ENCODE measurements at places on chromosomes 7 and 10. TPM values are rescaled to one million over a fixed set of nuclear protein-coding genes. Genes with fewer than 3 reads are reported as not detected.
A peak's percentile ranks its signal among the peaks of the same experiment; 100 is the strongest.

GRCh38 chr7:74023092-74023536 lies 4.9 kb upstream of the ELN start:
- no peaks in the 10 kb centered on the region for H3K36me3 ChIP-seq
- peak overlapping the region; percentile 45 for H3K27ac ChIP-seq
- H3K27me3 ChIP-seq: peaks cover 4% of the 10 kb centered on the region
- peaks cover 46% of the 10 kb centered on the region for H3K4me1 ChIP-seq
- H3K4me3 ChIP-seq: no peak overlapping the region
- DNase-seq: peak; percentile 89

DNA sequence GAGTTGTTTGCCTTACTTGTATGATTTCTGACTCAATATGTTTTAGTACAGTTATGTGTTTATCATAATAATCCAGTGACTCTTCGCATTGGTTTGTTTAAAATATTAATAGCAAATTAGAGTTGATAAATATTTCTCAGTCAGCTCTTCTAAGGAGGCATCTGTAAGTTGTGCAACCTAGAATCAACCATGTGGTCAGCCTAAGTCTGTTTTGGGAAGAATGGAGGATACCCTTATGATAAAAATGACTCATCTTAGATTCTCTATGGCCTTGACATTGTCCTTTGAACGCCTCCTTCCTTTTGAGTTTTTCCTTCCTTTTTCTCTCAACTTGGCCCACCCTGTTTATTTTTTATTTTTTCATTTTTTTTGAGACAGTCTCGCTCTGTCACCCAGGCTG lies 18.8 kb downstream of the DNAJC9 start:
- H3K4me1 ChIP-seq: no peaks in the 10 kb centered on the region
- no peak overlapping the region for H3K4me3 ChIP-seq
- H3K27me3 ChIP-seq: no peaks in the 10 kb centered on the region
- peaks cover 28% of the 10 kb centered on the region for H3K36me3 ChIP-seq
- H3K27ac ChIP-seq: no peak overlapping the region
- no peak for DNase-seq

- H3K27me3 ChIP-seq: no peaks in the 10 kb centered on the region
- no peaks in the 10 kb centered on the region for H3K36me3 ChIP-seq
- peaks cover 3% of the 10 kb centered on the region for H3K4me1 ChIP-seq
- H3K4me3 ChIP-seq: no peak overlapping the region
- DNase-seq: no peak
Observed at GRCh38 chr10:32878646-32879045, 79.4 kb downstream of the ITGB1 start.

GRCh38 chr10:48478980-48479811 lies 125.7 kb downstream of the ARHGAP22 start:
- no peaks in the 10 kb centered on the region for H3K27me3 ChIP-seq
- no peak overlapping the region for H3K4me3 ChIP-seq
- no peaks in the 10 kb centered on the region for H3K36me3 ChIP-seq
- no peak overlapping the region for H3K27ac ChIP-seq
- peaks cover 12% of the 10 kb centered on the region for H3K4me1 ChIP-seq
- peak; percentile 82 for DNase-seq

DNA sequence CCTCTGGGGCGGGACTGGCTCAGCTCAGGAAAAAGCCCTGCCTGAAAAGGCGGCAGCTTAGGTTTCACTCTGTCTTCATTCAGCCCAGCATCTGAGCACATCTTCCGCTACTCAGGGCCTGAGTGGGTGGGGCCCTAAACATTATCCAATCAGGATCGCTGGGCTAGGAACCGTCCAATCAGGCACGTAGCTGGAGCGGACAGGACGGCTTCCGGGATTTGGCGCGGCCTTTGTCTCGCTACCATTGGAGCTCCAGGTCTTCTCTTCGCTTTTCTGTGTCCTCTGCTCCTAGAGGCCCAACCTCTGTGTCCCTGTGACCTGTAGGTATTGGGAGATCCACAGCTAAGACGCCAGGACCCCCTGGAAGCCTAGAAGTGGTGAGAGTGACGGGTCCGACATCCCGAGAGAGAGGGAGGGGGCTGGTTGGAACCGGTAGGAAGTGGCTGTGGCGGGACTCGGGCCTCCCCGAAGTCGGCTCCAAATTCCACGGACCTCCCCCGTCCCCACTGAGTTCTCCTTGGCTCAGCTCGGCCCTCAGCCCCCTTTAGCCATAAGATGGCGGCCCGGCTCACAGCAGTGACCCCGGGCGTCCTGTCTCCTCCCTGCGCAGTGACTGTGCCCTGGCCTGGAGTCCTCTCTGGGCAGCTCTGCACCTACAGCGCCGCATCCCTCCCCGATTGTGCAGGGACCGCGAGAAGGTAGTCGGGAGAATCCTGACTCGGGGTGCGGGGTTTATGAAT lies 99.1 kb downstream of the ZNF680 start:
- no peak for DNase-seq
- no peak overlapping the region for H3K4me3 ChIP-seq
- H3K36me3 ChIP-seq: no peaks in the 10 kb centered on the region
- no peaks in the 10 kb centered on the region for H3K4me1 ChIP-seq
- H3K27ac ChIP-seq: no peak overlapping the region
- H3K27me3 ChIP-seq: no peaks in the 10 kb centered on the region

DNA sequence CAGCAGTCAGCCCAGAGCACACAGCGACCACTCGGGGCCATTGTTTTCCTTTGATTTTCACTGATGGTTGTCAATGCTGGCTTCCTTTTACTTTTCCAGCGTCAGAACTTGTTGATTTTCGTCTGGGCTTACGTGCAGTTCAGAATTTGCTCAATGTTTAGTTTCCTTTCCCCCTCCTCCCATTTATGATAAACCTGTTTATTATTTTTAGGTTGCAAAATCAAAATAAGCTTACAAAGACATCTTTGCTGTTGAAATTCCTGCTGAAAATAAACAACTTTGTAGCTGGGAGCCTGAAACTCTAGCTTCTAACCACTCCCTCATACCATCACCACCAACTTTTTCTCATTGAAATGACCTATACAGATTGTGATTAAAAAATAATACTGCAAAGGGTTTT lies 83.1 kb upstream of the LYZL1 start:
- H3K27ac ChIP-seq: no peak overlapping the region
- peaks cover 2% of the 10 kb centered on the region for H3K36me3 ChIP-seq
- no peak for DNase-seq

DNA sequence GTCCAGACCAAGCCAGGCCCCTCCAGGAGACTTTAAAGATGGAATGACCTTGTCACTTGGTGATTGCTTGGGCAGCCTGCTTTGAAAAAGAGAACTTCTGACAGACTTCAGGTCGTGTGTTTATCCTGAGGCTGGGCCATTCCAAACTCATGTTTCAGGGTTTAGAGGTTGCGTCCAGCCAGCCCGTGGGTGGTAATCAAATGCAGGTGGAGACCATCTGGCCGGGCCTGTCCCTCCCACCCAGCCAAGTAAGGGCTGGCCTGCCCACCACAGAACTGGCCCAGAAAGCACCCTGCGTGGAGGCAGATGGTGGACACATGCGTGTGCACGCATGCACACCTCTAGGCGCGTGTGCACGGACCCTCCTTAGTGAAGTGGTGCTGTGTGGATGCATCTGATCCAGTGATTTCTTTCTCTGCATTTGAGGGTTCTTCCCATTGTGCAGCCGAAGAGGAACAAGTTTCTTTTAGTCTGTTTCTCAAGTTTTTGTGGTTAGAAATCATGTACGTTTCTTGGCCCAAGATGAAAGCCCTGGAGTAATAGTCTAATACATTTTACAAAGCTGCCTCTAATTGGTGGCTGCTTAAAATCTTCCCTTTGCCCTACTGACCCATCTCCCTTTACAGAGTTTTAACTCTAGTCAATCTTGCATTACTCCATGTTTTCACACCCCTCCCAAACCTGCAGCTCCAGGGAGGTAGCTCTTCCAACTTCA lies 43.0 kb downstream of the SUFU start:
- peaks cover 7% of the 10 kb centered on the region for H3K4me1 ChIP-seq
- no peak overlapping the region for H3K27ac ChIP-seq
- no peaks in the 10 kb centered on the region for H3K27me3 ChIP-seq
- no peak for DNase-seq
- H3K4me3 ChIP-seq: no peak overlapping the region

- no peaks in the 10 kb centered on the region for H3K36me3 ChIP-seq
- no peak overlapping the region for H3K27ac ChIP-seq
- no peak overlapping the region for H3K4me3 ChIP-seq
- H3K4me1 ChIP-seq: no peaks in the 10 kb centered on the region
- no peaks in the 10 kb centered on the region for H3K27me3 ChIP-seq
Observed at GRCh38 chr10:85666987-85667386, 699.6 kb downstream of the GRID1 start.

DNA sequence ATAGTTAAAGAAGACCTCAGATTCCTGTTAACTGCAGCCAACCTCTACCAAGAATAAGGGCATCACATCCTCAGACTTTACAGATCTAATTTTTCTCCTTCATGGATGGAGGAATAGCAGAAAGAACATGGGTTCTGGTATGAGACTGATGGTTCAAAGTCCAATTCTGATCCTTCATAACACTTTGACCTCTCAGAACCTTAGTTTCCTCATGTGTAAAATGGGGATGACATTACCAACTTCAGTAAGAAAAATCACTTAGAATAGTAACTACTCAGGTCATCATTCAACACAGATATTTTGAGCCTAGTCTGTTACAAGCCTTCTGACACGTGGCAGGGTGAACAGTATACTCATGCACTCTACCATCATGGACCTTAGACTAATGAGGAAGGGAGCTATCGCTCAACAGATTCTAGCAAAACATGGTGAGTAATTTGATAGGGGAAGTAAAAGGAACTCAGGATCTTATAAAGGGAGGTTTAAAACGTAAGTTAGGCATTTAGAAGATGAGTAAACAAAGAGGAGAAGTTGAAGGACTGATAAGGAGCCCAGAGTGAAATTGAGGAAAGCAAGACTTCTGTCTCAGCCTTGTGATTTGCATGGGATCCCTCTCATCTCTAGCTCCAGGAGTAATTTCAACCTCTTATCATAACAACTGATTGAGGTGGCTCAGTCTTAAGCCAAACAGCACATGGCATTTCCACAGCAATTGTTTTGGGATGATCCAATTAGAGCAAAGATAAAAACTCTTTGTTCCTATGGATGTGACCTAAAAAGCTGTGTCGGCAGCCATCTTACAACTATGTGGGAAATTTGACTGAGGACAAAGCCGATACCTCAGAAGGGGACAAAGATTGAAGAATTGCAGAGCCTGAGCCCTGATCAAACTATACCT lies 69.2 kb upstream of the TCF7L2 start:
- H3K36me3 ChIP-seq: no peaks in the 10 kb centered on the region
- no peak overlapping the region for H3K27ac ChIP-seq
- no peak for DNase-seq
- no peak overlapping the region for H3K4me3 ChIP-seq

DNA sequence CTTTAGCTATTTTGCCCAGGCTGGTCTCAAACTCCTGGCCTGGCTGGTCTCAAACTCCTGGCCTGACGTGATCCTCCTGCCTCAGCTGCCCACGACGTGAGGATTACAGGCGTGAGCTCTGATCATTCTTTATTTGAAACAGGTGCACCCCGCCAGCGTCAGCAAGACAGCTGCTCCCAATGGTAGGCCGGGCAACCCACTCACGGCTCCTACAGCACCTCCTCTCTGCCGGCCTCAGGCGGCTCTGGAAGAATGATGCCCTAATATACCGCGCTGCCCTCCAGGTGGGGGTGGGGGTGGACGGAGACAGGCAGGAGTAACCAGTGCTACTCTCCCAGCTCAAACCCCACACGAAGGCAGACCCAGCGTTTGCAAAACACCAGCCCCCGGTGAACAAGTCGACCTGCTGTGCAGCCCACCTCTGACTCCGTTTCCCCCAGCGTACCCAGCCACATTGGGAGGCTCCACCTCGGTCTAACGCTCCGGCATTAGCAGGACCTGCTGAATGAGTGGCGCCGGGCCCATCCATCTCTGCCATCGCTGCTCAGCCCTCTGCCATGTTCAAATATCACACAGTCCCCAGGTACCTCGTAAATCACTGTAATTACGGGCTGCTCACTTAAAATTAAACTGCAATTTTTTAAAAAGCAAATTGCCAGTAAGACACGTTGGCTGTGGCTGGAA lies 148.6 kb downstream of the ELFN1 start:
- H3K4me3 ChIP-seq: no peak overlapping the region
- H3K4me1 ChIP-seq: peaks cover 9% of the 10 kb centered on the region
- no peaks in the 10 kb centered on the region for H3K36me3 ChIP-seq
- peak; percentile 77 for DNase-seq
- H3K27ac ChIP-seq: no peak overlapping the region

- H3K36me3 ChIP-seq: peaks cover 50% of the 10 kb centered on the region
- peaks cover 26% of the 10 kb centered on the region for H3K4me1 ChIP-seq
- H3K4me3 ChIP-seq: no peak overlapping the region
- DNase-seq: no peak
- H3K27ac ChIP-seq: peak overlapping the region; percentile 57
- no peaks in the 10 kb centered on the region for H3K27me3 ChIP-seq
Observed at GRCh38 chr10:28054228-28054860, 55.5 kb upstream of the ODAD2 start.

DNA sequence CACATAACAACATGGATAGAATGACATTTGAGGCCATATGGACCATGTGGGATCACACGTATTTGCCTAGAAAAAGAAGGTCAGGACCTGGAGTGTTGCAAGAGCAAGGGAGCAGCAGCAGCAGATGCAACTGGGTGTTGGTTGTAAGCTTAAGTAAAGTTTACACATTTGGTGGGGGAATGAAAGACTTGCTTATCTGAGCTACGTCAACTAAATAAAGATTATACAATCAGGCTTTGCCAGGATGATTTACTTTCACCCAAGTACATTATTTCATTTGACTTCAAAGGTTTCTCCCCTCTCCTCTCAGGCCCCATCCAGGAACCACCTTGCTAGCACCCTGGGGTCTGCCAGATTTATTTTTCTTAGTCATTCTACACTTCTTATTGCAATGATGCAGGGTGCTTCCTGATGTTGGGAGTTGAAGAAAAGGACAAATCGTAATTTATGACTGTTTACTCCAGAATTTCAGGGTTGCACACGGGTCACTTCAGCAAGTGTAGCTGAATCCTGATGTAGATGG lies 591.9 kb upstream of the IGFBP3 start:
- no peak overlapping the region for H3K4me3 ChIP-seq
- no peaks in the 10 kb centered on the region for H3K27me3 ChIP-seq
- no peak overlapping the region for H3K27ac ChIP-seq
- no peaks in the 10 kb centered on the region for H3K36me3 ChIP-seq
- no peaks in the 10 kb centered on the region for H3K4me1 ChIP-seq

DNA sequence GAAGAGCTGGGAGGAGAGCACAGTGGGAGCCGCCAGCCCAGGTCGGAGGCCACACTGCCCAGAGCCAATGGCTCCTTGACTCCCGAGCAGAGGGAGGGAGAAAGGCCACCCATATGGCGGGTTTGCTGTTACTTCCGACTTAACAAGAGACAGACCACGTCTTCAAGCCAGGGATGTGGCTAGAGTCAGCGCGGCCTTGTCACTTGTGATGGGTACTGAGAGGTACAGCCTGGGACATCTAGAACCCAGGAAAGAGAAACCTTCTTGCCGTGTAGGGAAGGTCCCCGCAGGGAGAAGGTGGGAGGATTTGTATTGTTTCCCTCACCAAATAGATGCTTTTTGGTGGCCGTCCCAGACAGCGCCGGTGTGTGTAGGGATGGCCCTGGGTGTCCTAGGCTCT lies 127.6 kb downstream of the PAXIP1 start:
- no peak for DNase-seq
- H3K4me3 ChIP-seq: no peak overlapping the region
- H3K4me1 ChIP-seq: no peaks in the 10 kb centered on the region
- no peaks in the 10 kb centered on the region for H3K27me3 ChIP-seq

C10orf105 gene
- total RNA-seq: not detected

UTF1 gene
- total RNA-seq: not detected

NPSR1 gene
- not detected for total RNA-seq

GPR15LG gene
- not detected for total RNA-seq

Measured in osteocyte (in vitro differentiated cells).